Lung (tissue), 17 donors: ENCODE measurements at places on chromosomes 12 and 14. TPM values are rescaled to one million over a fixed set of nuclear protein-coding genes. Genes with fewer than 3 reads are reported as not detected.

Gene KRT6C
- not detected for total RNA-seq

Gene TBX5
- 20.8 TPM for total RNA-seq

Gene GALNT4
- total RNA-seq: 9.6 TPM

Gene CCDC196
- not detected for total RNA-seq

Gene KRT77
- not detected for total RNA-seq

Gene KCNA1
- total RNA-seq: 0.09 TPM

- H3K4me1 ChIP-seq: no peaks in the 10 kb centered on the region
- no peaks in the 10 kb centered on the region for H3K36me3 ChIP-seq
- H3K27ac ChIP-seq: no peak overlapping the region
- no peak overlapping the region for H3K4me3 ChIP-seq
- H3K27me3 ChIP-seq: no peaks in the 10 kb centered on the region
- DNase-seq: no peak
These were observed 11.1 kb upstream of the SMAGP start for GRCh38 chr12:51281202-51281924.

- DNase-seq: no peak
- H3K4me1 ChIP-seq: peaks cover 2% of the 10 kb centered on the region
- H3K4me3 ChIP-seq: no peak overlapping the region
- no peaks in the 10 kb centered on the region for H3K36me3 ChIP-seq
These were observed 5.2 kb upstream of the HSP90B1 start for GRCh38 chr12:103924761-103925641.

GRCh38 chr14:84825481-84826251, 704.3 kb upstream of the FLRT2 start:
- no peak overlapping the region for H3K27ac ChIP-seq
- no peaks in the 10 kb centered on the region for H3K36me3 ChIP-seq
- no peak overlapping the region for H3K4me3 ChIP-seq
- no peak for DNase-seq

GRCh38 chr12:15979096-15980092, 68.3 kb downstream of the DERA start:
- no peak overlapping the region for H3K4me3 ChIP-seq
- peaks cover 3% of the 10 kb centered on the region for H3K4me1 ChIP-seq
- H3K36me3 ChIP-seq: no peaks in the 10 kb centered on the region
- H3K27ac ChIP-seq: peak overlapping the region; percentile 77
- no peak for DNase-seq

DNA sequence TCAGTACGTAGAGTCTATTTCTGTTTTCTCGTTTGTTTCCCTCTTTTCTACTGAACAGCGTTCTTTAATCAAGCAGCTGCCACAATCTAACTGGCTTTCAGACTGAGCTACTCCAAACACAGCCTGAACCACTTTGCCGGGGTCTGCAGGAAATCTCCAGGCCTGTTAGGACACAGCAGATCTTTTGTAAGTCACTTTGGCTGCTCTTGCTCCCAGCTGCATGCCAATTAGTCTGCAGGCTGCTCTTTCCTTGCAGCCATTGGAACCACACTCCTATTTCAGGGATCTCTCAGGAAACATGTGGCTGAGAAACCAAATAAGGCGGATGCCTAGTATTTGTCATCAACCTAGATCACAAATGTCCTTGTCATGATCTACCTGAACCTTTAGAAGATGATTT, 73.6 kb downstream of the TMTC1 start:
- H3K36me3 ChIP-seq: no peaks in the 10 kb centered on the region
- no peaks in the 10 kb centered on the region for H3K27me3 ChIP-seq
- peak; percentile 83 for DNase-seq
- H3K27ac ChIP-seq: peak overlapping the region; percentile 1
- peaks cover 4% of the 10 kb centered on the region for H3K4me1 ChIP-seq

DNA sequence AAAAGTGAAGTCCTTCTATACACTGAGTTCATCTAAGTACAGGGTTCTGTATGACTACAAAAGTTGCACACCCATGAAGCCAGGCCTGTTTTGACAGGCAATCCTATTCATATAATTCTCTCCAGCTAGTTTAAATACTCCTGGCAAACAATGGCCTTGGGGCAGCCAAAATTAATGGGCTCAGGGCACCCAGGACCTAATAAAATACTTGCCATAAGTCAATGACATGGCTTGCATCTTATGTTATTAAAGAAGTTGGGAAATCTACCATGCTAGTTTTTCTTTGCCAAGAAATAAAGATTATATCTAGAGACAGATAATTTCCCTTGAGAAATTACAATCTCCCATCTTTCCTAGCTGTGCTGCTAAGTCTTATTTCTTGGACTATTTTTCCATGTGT, 11.1 kb upstream of the TMTC1 start:
- DNase-seq: no peak
- peaks cover 25% of the 10 kb centered on the region for H3K4me1 ChIP-seq
- H3K27ac ChIP-seq: no peak overlapping the region
- no peak overlapping the region for H3K4me3 ChIP-seq

DNA sequence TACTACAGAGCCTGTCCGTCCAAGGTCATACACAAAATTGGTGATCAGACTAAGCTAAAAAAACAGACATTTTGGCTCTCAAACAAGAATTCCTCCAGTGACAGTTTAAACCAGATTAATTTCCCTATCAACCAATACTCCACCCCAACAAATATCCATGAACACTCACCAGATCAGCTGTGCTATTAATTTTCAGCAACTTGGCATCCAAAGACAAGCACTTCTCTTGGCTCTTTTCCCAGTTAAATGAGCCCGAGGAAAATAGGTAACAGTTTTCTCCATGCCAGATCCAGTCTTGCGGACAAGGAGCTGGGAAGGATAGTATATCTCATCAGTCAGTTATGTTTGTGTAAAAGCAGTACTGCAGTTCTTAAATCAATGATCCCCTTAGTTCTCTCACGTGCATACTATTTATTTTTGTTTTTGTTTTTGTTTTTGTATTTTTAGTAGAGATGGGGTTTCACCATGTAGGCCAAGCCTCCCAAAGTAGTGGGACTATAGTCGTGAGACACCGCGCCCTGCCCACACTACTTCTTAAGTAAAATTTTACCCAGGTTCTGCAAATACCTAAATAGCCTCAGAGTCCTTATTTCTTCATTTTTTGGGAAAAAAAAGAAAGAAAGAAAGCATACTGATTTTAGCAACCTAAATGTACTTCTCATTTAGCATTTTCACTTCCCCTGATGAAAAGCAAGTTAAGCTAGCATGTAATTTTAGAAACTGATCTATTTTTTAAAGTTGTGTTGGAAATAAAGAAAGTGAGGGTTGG, 11.1 kb downstream of the OLR1 start:
- H3K27ac ChIP-seq: no peak overlapping the region
- no peak overlapping the region for H3K4me3 ChIP-seq
- no peaks in the 10 kb centered on the region for H3K36me3 ChIP-seq
- no peaks in the 10 kb centered on the region for H3K27me3 ChIP-seq

DNA sequence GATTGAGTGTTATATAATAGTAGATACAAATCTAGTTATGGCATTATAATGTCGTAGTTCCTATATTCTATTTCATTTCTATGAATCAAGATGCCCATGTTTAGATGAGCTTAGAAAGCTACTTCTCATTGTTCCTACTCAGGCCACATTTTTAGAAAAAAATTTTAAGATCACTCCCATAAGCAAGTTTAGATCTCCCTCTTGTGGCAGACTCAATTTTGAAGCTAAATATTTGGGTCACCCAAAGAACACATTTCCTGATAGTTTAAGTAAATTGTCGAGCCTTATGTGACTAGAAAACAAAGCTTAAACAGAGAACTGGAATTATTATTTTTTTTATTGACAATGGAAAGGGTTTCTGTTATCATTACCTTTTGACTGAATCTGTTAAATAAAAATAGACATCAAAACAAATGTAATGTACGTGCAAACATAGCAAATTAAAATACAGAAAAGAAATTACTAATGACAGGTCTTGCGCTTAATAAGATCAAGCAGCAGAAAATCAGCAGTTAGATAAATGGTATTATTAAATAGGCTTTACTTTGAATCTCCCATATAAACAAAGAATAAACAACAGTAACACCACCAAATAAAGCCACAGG, 180.2 kb downstream of the ACSS3 start:
- H3K4me3 ChIP-seq: no peak overlapping the region
- no peaks in the 10 kb centered on the region for H3K27me3 ChIP-seq
- peak; percentile 78 for DNase-seq
- peaks cover 6% of the 10 kb centered on the region for H3K36me3 ChIP-seq
- H3K4me1 ChIP-seq: no peaks in the 10 kb centered on the region

- H3K4me3 ChIP-seq: no peak overlapping the region
- no peaks in the 10 kb centered on the region for H3K27me3 ChIP-seq
- no peak overlapping the region for H3K27ac ChIP-seq
- no peaks in the 10 kb centered on the region for H3K36me3 ChIP-seq
- H3K4me1 ChIP-seq: no peaks in the 10 kb centered on the region
These were observed 118.8 kb downstream of the TPH2 start for GRCh38 chr12:72057330-72057914.
